Activated CD4-positive, alpha-beta T cell treated with anti-CD3 and anti-CD28 coated beads for 24 hours (primary cell): ENCODE measurements at places on chromosomes 1 and 21.

DNA sequence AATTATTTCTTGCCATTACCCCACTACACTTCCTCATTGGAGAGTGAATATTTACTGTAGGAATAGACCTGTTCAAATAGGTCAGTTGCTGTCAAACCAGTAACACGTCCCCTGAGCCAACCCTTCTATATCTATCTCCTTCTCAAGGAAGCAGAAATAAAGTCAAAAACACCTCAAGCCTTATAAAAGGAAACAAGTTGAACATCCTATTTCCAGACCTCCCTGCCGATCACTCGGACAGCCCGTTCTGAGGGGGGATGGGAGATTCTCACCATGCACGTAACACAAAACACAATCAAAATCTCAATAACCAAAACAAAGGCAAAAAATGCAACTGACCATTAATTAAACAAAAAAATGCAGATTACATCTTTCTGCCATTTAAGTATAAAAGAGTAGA, 121.5 kb upstream of the KRTAP19-8 start:
- DNase-seq = no peak

DNA sequence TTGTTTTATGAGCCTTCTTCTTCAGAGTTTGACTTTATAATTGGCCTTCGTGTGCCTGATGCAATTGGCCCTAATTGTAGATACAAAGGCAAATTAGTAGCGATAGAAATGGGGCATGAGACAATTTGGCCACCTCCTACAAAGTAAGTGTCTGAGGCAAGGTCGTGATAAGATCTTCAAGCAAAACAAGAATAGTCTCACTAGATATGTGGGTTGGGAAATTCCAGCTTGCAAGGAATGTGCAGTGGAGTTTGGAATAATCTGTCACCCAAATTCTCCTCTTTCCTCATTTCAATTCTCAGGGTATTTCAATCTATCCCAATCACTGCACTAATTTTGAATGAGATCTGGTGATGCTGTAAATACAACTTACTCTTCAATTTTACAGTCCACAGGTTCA, 11.4 kb upstream of the TSNAX start:
- no peak for DNase-seq

GRCh38 chr1:199155166-199156019, 516.6 kb downstream of the PTPRC start:
- DNase-seq = no peak

GRCh38 chr1:115877511-115877910, 36.6 kb upstream of the NHLH2 start:
- DNase-seq = no peak

DNA sequence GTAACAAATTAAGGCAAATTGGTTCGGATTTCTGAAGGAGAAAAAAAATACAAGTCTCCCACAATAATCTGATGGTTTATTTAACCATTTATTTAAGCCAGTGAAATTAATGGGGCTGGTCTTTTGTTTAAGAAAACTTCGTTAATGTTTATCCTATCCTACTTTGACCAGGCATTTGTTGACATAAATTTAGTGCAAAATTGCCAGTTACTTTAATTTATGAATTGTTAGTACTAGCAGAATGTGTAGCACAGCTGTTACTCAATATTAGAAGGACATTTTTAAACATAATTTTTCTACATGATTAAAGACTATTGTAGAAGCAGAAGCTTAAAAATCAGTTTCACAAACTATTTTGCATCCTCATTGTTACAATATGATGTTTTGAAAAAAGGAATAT, 687.6 kb upstream of the PTBP2 start:
- DNase-seq = no peak

DNA sequence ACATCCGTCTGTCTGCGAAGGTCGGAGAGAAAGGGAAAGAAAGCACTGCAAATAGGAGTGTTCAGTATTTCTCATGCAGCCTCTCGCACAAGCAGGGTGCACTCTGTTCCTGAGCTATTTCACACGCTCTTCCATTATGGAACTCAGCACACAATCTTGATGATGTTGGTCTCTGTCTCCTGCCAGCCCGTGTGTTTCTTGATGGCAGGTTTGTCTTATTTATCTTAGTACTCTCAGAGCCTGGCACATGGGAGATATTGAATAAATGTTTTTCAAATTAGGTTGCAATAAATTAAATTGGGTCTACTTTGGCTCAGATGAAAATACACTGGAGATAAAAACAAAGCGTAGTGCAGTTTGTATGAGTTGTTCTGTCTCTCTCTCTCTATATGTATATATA, 134.9 kb upstream of the ETS2 start:
- no peak for DNase-seq

DNA sequence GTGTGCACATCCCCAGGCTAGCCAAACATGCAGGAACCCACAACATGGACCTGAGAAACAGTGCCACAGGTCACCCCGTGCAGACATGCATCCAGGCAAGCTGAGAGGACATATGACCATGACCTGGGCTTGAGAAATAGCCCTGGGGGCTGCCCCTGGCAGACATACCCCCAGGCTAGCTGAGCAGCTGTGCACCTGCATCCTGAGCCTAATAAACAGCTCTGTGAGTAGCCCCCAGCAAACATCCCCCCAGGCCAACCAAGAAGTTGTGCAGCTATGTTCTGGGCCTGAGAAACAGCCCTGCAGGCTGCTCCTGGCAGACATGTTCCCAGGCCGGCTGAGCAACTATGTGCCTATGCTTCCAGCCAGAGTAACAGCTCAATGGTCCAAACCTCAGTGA, 14.5 kb downstream of the OLFML3 start:
- DNase-seq = no peak

DNA sequence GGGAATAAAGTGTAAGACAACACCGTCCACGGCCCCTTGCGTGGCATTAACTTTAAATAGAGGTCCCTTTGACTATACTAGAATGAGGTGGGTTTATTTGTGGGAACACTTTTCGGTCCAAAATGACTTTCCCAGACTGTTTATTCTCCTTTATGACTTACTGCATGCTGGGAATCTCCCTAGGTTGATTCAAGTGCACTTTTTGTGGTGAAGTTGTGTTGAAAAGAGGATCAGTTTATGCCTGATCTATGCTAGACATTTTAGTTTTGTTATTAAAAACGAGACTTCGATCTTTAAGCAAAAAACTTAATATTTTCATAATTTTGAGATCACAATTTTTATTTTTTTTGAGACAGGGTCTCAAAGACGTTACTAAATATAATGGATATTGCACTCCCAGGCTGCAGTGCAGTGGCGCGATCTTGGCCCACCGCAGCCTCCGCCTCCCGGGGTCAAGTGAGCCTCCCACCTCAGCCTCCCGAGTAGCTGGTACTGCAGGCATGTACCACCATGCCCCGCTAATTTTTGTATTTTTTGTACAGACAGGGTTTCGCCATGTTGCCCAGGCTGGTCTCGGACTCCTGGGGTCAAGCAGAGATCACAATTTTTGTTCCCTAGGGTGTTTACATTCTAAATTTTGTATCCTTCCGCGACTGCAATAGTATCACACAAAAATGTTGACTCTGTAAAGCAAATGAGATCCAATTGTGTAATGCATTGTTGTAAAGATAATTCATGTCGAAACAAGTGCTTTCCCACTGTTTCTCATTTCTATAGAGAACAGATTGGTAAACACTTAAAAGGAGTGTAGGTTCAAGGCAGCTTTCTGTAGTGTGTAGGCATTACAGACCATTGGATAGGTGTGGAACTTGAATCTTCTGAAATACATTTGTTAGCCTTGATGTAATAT, 1.6 kb downstream of the CDC42 start:
- DNase-seq = no peak
